ENCODE measurements at places on chromosomes 2 and 18.

DNA sequence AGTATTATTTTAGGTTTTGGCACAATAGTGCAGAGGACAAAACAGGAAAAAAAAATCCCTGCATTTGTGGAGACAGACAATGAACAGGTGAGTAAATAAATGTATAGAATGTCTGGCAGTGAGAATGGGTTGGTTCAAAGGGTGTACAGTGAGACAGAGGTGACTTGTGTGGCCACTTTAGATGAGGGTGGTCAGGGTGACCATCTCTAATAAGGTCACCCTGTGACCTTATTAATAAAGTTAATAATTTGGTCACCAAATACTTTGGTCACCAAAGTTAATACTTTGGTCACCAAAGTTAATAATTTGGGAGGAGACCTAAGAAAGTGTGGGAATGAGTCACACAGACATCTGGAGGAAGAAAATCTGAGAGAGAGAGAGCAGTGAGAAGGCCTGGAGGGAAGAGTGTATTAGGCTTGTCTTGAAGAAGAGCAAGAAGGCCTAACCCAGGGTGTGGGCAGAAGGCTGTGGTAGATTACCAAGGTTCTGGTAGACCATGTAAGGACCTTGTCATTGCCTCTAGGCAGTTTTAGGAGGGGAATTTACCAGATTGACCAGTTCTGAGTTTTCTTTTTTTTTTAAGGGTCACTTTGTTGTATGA lies 1368.4 kb upstream of the CELF4 start:
- DNase-seq, result no peak

DNA sequence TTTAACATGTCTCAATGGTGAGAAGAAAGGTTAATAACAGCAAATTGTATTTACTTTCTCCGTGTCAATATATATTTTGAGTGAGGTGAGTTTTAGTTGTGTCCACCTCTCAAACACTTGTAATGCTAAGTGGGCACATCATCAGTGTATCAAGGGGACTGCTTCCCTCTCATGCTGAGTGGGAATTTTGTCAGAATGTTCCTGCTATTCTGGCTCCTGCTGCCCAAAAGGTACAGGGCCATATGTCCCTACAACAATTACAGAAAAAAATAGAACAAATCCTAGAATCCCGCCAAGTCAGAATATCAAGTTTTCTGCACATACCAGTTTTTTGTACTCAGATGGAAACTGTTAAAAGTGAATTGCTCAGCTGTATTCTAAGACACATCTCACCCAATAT lies 5.4 kb upstream of the CERKL start:
- no peak for DNase-seq

DNA sequence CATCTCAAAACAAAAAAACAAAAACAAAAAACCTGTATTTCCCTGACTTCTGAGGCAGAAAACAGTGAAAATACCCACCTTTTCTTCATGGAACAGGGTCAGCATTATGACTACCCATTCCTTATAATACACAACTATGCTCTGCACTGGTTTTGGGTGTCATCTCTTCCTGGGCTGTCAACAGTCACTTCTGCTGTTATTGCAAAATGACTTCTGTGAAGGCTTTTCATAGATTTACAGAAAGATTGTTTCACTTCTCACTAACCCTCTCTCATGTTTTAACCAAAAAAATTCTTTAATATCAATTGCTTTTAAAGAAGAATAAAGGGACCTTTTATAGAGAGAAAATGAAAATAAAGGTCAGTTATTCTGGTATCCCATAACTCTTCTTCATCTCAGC lies 26.5 kb upstream of the PIK3C3 start:
- no peak for DNase-seq

GRCh38 chr18:53747663-53748160 lies 476.8 kb downstream of the MBD2 start:
- DNase-seq, result no peak

- no peak for DNase-seq
Observed at GRCh38 chr2:118119761-118120400, 31.6 kb downstream of the INSIG2 start.
